SJSA1 (cell line): ENCODE measurements at places on chromosomes 13 and 19. TPM values are rescaled to one million over a fixed set of nuclear protein-coding genes. Genes with fewer than 3 reads are reported as not detected.

GFY gene
- not detected in 2 replicates for total RNA-seq

MEDAG gene
- total RNA-seq: not detected in 2 replicates

EMP3 gene
- 43.8 and 62.2 TPM in 2 replicates for total RNA-seq

DNA sequence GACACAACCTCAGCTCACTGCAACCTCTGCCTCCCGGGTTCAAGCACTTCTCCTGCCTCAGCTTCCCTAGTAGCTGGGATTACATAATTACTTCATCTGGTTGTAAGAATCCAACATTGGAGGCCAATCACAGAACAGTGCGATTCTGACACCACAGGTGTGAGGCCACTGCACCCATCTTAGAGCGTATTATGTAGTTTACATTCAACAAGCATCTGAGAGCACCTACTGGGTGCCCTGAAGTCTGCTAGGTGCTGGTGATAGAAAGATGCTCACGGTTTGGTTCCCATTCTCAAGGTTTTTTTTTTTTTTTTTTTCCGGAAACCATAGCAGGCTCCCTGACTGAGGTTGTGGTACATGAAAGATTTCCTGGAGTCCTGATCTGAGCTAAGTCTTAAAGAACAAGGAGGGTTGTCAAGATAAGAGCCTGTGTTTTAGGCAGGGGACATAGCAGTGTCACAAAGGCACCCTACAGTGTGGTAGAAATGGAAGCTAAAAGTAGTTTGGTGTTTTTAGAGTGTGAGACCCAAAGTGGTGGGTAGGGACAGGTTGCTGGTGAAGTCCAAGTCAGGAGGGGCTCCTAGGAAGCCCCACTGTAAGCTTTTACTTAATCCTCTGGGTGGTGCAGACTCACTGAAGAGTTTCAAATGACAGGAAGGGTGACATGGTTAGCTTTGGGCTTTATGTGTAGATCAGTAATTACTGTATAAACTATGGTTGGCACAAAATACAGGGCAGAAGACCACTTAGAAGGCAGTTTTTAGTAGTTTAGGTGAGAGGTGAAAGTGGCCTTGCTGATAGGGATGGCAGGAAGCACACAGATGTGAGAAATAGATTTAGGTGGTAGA, 15.2 kb downstream of the SAE1 start:
- DNase-seq: no peak

DNA sequence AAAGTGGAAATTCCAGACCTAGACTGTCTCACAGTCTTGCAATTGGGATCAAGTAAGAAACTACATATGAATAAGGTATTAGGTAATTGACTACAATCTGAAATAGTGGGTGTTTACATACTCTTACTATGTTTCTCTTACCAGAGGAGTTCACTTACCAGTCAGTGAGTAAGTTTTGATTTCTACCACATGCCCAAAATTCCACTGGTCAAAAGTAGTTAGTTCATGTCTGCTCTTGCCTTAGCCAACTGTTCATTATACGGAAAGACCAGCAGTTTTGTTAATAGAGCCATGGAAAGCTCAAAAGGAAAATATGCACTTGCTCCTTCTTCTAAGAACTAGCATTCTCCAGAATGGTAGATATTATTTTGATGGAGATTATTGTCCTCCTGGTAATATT, 490.8 kb downstream of the RFC3 start:
- DNase-seq: no peak

DNA sequence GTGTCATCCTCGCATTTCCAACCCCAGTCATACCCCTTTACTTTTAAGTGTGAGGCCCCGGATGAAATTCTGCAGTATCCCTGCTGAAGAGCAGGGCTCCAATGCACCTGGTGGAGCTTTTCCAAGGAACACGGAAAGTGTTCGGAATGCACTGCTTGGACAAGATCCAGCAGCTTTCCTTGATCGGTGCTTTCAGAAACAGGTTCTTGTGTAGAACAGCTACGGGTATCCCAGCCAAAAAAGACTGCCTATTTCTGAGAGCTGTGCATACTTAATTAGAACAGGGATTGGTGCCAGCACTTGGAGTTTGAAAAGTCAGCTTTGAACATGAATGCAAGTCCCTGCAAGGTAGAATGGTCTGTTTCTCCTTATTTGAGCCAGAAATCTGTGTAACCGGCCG, 87.2 kb upstream of the C1QTNF9B start:
- no peak for DNase-seq

- DNase-seq: no peak
Observed at GRCh38 chr19:6270076-6270745, 9.6 kb downstream of the MLLT1 start.

- no peak for DNase-seq
Observed at GRCh38 chr13:42075517-42075916, 27.1 kb downstream of the DGKH start.

DNA sequence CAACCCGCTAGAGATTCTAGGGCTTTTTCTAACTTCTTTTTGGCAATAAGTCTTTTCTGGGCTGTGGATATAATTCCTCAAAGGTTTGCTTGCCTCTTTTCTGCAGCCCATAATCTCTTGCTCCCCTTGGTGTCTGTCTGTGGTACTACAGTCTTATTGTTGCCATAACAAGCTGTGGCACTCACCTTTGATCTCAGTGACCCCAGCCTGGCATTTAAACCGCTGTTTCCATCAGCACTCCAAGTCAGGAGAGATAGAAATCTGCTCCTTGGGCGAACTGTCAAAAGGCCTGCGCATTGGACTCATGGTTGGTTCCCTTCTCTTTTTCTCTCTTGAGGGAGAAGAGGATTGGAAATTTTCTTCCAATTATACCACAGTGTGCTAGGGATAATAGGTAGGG, 14.5 kb upstream of the MPHOSPH8 start:
- DNase-seq: no peak

GRCh38 chr13:106534639-106535551, 567 bp downstream of the EFNB2 start:
- DNase-seq: peak; percentile 42

DNA sequence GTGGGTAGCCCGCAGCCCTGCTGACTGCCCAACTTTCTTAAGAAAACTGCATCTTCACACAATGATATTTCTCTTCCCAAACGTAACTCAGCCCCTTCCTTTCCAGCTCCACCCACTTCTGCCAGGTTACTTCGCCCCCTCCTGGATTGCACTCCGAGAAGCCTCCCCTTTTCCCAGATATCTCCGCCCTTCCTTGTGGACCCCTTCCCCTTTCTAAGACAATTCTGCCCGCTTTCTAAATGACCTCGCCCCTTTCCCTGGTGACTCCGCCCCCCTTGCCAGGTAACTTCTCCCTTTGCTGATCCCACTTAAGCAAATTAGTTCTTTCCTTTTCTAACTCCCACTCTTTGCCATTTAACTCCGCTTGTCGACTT, 2.6 kb downstream of the VSIG10L start:
- DNase-seq: peak; percentile 61

GRCh38 chr19:38975214-38975860, at the start of gene FBXO17:
FBXO17 (minus strand) TSS chr19:38975742; CDS start chr19:38950319, 25,423 bp downstream.
- peak; percentile 41 for DNase-seq
